NCI-H524 (cell line): ENCODE measurements at places on chromosomes 7 and 10.

- DNase-seq: peak; percentile 11
Measured at GRCh38 chr7:124764051-124764846, 1.3 kb downstream of the GPR37 start.

DNA sequence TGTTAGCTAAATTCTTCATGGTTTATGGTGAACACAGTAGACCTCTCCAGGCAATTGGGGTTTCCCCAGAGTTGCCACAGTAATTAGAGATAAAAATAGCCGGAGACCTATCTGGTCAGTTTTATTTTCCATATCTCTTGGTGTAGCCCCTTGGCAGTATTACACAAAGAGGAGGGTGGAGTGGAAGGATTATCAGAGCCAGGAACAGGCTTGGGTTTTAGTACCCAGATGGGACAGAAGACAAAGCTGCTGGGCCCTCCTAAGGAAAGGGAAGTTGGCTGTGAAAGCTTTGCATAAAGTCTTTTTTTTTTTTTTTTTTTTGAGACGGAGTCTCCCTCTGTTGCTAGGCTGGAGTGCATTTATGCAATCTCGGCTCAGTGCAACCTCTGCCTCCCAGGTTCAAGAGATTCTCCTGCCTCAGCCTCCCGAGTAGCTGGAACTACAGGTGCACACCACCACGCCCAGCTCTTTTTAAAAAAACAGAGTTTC lies 9.7 kb downstream of the ZSCAN21 start:
- DNase-seq: no peak

GRCh38 chr10:14723052-14723689 lies 51.5 kb downstream of the FAM107B start:
- DNase-seq: no peak

GRCh38 chr10:48658243-48658974 lies 26.3 kb upstream of the WDFY4 start:
- DNase-seq: peak; percentile 54

DNA sequence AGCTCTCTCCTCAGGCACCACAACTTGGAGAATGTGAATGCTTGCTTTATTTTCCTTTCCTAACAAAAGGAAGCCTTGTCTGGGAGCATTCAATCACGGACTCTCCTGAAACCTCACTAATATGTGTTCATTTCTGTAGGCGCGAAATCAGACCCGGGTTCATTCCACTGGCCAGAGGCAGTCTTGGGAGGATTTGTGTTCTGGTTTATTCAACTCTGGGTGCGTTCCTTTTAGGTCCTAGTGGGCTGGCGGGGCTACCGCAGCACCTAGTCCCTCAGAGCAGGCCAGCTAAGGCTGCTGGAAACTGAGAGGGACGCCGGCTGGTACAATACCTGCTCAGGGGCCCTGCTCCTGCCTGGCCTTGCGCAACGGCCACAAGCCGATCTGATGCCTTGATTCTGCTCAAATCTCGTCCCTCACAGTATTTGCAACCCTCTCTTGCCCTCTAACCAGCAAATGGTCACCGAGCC lies 7.5 kb downstream of the HOXA4 start:
- no peak for DNase-seq

GRCh38 chr10:126576336-126576735 lies 94.2 kb downstream of the C10orf90 start:
- no peak for DNase-seq

DNA sequence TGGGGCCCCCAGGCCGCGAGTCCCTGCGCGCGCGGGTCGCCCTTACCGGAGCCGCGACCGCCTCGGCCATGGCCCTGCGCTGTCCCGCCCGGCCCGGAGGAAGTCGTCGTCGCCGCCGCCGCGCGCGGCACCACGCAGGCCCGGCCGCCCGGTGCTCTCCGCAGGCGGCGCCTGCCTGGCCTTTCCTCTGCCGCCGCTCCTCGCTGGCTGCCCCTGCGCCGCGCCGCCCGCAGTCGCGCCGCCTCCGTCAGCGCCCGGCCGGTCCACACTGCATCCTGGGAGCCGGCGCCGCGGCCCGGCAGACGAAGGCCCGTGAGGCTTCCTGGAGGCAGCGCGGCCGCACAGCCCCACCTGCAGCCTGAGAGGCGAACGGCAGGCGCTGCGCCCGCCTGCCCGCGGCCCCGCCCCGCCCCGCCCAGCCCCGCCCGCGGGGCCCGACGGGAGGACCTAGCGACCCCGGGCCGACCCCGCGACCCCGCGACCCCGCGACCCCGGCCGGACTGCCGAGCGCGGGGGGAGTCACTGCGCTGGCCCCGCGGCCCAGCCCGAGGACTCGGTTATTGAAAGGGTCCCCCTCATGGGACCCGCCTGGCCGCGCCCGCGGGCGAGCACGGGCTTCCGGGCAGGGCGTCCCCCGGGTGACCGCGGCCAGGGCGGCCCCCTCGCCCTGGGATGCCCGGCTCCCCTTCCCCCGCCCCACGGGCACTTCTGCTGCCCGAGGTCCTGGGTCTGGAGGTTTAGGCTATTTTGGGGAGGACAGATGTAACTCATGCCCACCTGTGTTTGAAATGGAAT lies at the start of gene ZNF746:
Gene ZNF746 (minus strand): TSS at position 343 of the 795 bp plus-strand sequence. CDS start 273 bp downstream, at position 70.
- DNase-seq: peak; percentile 21

GRCh38 chr7:123533929-123534382 lies 439 bp downstream of the IQUB start:
- no peak for DNase-seq

DNA sequence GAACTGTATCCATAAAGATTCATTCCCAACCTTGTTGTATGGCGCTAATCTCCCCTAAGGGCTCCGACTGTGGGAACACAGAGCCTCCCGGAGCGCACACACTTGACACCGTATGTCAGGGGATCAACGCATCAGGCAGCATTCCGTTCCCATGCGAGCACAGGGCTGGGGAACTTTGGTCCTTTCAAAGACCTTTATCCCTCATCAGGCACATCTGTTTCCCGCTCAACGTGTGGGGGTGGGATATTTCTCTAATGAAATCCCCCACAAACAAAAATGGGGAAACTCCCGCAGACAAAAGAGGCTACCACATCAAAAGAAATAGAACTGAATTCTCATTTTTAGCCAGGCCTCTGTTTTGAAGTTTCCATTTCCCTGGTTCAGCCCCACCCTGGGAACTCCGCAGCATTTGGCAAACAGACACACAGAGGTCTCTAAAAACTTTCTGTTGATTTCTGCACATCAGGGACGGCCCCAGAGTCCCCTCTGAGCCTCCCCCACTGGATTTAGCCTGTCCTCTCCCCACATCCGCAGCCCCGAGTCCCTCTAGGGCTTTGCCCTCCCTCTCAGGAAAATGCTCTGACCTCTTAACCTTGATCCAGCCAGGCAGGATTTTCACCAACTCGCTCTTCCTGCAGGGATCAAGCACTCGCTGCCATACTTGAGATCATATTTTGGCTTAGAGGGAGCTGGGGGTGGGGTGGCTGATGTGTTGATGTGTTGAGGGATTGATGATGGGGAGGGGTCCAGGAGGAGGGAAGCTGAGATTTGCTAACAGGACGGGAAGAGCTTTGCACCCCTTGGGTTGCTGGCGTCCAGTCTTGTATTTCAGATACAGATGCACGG lies 6.6 kb downstream of the CPA5 start:
- DNase-seq: peak; percentile 98

DNA sequence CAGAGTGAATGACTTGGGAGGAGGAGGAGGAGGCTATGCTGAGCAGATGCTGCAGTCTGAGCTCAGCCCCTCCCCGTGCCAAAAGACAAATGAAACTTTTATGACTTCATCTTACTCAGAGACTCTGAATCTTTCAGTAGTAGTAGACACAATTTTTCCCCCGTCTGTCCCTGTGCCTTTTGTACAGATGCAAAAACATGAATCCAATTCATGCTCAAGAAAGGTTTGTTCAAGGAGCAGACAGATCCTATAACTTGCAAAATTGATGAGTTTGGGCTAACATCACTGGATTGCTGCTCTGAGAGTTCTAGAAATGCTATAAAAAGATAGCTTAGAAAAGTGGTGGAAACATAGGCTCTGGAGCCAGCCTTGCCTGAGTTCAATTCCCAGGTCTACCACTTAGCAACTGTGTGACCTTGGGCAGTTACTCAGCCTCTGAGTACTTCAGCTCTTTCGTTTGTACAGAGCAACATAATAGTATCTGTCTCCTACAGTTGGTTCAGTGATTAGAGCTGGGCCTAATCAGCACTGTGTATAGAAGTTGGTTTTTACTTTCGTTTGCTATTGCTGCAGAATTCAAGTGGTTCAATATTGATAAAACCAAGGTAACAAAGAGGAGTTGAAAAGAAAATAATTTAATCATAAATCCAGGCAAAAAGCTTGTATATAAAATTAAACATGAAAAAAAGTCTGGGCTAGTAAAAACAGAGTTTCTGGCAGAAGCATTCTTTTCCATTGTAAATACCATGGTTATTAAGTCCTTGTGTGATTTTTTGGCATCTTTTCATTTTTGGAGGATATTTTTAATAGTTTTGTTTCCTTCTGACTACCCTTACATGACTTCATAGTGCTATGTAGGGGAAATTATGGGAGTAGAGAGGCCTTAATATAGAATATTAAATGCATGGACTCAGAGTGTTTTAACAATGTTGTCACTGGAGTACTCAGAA lies 174.2 kb upstream of the ZNF32 start:
- no peak for DNase-seq

DNA sequence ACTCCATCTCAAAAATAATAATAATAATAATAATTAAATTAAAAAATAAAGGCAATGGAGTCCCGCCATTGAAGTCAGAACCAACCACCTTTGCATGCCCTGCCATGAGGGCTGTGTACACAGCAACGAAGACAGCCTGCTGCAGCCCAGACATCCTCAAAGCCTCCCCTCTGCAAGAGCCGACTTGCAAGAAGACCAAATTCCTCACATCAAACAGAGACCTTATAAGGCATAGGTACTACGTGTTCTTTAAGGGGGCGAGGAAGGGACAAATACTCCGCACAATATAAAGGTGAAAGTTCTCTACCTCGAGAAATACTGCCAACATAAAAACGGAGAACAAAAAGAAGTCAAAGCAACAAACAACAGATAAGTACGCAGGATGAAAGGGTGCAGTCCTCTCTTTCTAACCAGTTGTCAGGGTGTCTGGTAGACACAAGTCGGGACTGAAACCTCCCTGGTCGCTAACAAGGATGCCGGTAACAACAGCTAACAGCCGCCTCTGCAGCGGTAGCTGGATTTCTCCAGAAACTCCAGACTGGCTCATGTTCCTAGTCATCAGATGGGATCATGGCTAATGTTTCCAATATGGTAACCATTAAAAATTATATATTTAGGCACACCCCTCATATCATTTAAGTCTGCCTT lies 23.6 kb downstream of the FGFR2 start:
- no peak for DNase-seq

GRCh38 chr7:117216436-117217069 lies 106.3 kb downstream of the WNT2 start:
- no peak for DNase-seq

DNA sequence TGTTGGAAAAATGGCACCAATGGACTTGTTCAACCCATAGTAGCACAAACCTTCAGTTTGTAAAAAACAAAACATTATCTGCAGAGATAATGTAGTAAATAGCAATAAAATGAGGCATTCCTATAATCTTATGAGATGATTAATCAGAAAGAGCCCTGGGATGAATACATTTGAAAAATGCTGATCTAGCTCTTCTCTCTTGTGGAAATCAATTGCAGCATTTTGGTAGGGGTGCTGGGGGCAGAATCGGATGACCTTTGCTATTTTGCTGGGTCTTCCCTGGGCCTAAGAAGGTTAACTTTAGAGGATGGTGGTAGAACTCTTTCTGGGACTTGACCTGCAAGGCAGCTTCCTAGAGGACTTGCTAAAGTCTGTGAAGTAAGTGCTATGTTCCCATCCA lies 163.5 kb downstream of the ADRA2A start:
- DNase-seq: no peak

- no peak for DNase-seq
Measured at GRCh38 chr10:98485959-98486358, 39.2 kb upstream of the HPS1 start.

DNA sequence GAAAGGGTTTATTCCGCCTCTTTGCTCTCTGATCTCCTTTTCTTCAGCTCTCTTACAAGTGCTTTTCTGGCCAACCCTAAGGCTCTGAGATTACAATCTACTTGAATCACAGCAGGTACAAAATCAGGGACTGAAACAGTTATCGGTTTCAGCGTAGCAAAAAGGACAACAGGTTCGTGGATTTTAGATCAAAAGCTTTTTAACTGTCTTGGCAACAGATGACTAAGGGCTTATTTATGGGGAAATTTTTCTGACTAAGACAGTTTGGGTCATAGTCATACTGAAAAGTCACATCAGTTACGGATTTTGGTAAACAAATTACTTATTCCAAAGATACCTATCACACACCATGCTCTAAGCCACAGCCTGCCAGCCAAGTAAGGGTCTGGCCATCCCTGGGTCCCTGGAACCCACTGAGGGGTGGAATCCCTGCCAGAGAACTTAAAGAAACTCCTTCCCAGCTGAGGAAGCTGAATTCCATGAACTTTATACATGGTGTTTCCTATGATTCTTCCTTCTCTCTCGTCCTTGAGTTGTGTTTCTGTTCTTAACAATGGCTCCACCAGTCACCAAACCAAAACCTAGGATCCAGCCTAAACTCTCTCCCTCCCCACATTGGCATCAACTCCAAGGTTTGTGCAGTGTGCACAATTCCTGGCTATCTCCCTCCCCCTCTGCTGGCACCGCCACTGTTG lies 169.3 kb downstream of the FAM107B start:
- DNase-seq: no peak

- DNase-seq: no peak
Measured at GRCh38 chr7:18831943-18832342, 285.5 kb downstream of the TWIST1 start.

GRCh38 chr10:103353281-103353680 lies 2.3 kb upstream of the PCGF6 start:
- no peak for DNase-seq

DNA sequence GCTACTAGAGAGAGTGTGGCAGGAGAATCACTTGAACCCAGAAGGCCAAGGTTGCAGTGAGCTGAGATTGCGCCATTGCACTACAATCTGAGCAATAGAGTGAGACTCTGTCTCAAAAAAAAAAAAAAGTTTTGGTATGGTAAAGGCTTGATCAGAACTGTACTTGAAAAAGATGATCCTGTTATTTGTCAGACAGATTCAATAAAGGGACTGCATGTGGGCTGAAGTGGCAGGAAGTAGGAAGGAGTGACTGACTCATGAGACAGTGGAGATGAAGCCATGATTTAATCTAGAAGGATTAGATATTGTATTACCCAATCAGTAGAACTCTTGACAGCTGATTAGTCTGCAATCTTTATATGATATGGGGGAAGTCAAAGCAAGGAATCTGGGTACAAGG lies 2.7 kb upstream of the TMEM254 start:
- no peak for DNase-seq

GRCh38 chr10:29763396-29763795 lies 128.6 kb upstream of the SVIL start:
- no peak for DNase-seq
